ENCODE measurements at places on chromosomes 6 and 20.

DNA sequence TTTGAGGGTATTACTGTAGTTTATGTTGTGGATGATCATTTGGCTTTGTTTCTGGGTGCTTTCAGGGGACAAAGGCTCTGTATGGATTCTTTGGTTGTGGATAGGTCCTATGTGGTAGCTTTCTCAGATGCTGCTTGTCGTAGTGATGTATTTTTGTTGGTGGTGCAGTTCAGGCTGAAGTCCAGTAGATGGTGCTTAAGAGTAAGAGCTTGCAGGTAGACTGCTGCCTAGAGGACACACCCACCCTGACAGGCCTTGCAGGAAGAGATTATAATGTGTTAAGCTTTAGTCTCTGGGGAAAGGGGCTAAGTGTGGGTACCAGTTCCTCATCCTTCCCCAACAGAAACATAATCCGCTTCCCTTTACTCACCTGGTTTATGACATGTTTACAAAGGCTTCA lies 62.6 kb upstream of the ADGRB3 start:
- DNase-seq = no peak

DNA sequence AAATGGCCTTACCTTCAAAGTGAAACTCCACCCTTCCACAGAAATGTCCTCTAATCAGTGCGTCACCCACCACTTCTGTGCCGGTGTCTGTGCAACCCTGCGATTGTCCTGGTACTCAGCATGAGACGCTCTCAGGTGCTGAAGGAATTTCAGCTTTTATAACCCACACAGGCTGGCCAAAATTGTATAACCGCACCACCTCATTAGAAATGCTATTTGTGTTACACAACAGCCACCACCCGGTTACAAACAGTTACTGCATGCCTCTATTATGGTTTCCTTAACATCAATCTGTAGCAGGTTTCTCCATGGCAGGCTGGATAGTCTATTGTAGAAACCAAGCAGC lies 51.5 kb downstream of the SLC23A2 start:
- no peak for DNase-seq

- DNase-seq = no peak
Observed at GRCh38 chr6:154994836-154995253, 270 bp upstream of the TIAM2 start.

GRCh38 chr6:16585805-16586204 lies 175.5 kb downstream of the ATXN1 start:
- no peak for DNase-seq

DNA sequence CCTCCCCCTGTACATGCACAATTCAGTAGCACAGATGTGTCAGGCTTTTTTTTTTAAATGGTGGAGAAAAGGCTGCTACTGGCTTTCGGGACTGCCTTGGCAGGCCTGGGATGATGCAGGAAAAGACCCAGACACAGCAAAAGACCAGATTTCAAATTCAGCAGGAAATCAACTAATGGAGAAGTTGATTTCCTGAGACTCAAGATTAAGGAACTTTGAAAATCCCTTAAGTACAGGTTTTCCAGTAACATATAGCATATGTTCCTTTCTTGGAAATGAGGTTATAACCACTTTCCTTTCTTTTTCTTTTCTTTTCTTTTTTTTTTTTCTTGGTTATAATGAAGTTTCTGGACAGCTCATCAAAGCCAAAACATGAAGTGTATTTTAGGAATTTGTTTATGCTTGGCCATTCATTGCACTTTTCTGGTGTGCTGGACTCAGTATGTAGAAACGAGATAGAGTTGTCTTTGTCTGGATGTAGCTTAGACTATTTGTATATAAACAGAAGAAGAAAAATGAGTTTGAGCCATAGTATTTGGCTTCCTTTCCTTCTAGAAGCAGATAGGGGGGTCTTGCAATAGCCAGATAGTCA lies 119.4 kb downstream of the SASH1 start:
- no peak for DNase-seq

GRCh38 chr20:676315-676937 lies 824 bp upstream of the SCRT2 start:
- no peak for DNase-seq

DNA sequence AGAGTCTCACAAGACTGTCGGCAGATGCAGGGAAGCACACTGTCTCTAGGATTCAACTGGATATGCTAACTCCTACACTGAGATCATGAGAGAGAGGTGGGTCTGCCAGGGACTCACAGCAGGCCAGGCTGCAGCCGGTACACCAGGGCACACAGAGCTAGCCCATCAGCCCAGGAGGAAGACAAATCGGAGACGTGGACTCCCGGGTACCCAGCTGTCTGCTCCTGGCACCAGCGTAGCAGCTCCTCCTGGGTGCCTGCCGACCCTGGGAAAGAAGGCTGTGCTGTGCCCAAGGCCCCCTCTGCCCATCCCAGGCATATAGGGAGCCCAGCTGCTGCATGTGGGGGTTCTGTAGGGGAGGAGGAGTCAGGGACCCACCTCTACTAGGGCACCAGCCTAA lies 7.0 kb downstream of the MICAL1 start:
- DNase-seq = no peak

GRCh38 chr6:166957805-166958076 lies 1.4 kb upstream of the RNASET2 start:
- DNase-seq = no peak
